CD4-positive, alpha-beta T cell (primary cell): ENCODE measurements at places on chromosomes 7 and 10.
A peak's percentile ranks its signal among the peaks of the same experiment; 100 is the strongest.

GRCh38 chr7:128136215-128136597, 104.9 kb upstream of the LEP start:
- H3K27ac ChIP-seq, result no peak overlapping the region
- peak overlapping the region; percentile 64 for H3K4me3 ChIP-seq

- no peak overlapping the region for H3K4me3 ChIP-seq
- H3K36me3 ChIP-seq, result no peaks in the 10 kb centered on the region
- no peak overlapping the region for H3K27ac ChIP-seq
- peaks cover 35% of the 10 kb centered on the region for H3K27me3 ChIP-seq
Observed at GRCh38 chr10:69797959-69798358, 3.7 kb upstream of the COL13A1 start.

GRCh38 chr7:86667732-86668131, 24.0 kb downstream of the GRM3 start:
- no peaks in the 10 kb centered on the region for H3K36me3 ChIP-seq
- no peak overlapping the region for H3K27ac ChIP-seq
- DNase-seq, result no peak
- H3K4me3 ChIP-seq, result no peak overlapping the region

- peaks cover 29% of the 10 kb centered on the region for H3K36me3 ChIP-seq
- no peak overlapping the region for H3K27ac ChIP-seq
- H3K27me3 ChIP-seq, result no peaks in the 10 kb centered on the region
- H3K4me1 ChIP-seq, result peaks cover 17% of the 10 kb centered on the region
- no peak for DNase-seq
Observed at GRCh38 chr10:102621443-102622325, 22.6 kb upstream of the TRIM8 start.

DNA sequence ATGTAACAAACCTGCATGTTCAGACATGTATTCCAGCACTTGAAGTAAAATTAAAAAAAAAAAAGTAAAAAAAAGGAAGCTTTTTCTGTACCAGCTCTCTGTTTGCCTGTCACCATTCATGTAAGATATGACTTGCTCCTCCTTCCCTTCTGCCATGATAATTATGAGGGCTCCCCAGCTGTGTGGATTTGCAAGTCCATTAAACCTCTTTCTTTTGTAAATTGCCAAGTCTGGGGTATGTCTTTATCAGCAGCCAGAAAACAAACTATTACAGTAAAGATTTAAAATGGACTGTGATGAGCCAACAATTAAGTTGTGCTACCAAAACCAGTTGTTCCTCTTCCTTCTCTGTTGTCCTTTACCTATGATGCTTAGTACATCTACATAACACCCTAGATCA, 619.6 kb downstream of the ARL4A start:
- no peaks in the 10 kb centered on the region for H3K36me3 ChIP-seq
- no peaks in the 10 kb centered on the region for H3K27me3 ChIP-seq
- DNase-seq, result no peak
- H3K4me1 ChIP-seq, result no peaks in the 10 kb centered on the region

DNA sequence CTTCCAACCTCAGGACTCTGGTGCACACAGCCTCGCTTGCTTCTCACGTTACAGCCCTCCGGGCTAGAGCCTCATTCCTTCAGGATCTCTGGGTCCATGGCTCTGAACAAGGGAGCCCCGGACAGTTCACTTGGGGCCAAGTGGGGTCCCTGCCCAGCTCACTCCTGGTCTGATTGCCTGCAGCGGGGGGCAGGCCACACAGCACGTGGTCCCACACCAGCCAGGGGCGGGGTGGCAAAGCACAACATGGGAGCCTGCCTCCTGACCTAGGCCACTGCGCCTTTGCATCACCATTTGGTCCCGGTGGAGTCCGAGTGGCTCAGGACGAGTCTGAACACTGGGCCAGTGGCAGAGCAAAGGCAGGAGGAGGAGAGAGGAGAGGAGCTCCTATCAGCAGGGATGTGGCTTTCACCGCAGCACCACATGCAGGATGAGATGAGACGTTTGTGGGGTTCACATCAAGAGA, 13.4 kb upstream of the CRYGN start:
- no peak for DNase-seq
- no peak overlapping the region for H3K4me3 ChIP-seq
- H3K27ac ChIP-seq, result no peak overlapping the region

DNA sequence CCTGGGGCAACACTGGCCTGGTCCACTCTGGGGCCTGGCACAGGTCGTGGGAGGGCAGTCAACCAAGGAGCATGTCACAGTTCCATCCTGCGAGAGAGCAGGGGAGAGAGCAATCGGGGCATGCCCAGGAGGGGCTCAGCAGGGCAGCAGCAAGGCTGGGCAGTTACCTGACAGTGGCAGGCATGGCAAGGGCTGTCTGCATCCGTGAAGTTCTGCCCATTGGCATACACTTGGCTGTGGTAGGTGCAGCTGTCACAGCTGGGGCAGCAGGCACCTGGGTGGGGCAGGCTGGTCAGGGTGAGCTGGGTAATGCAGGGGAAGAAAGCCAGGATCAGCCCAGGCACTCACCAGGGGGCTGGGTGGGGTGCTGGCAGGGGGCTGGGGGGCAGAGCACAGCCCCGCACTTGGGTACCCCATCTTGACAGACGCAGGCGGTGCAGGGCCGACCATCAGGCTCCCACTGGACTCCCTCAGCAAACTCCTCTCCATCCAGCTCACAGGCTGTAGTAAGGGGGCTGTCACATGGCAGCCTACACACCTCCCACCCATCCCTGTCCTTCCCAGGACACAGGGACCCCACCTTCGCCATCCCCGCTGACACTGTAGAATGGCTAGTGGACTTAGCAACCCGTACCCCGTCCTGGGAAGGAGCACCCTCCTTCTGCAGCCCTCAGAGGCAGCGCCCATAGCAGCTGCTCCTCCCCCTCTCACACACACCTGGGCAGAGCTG, 17.8 kb downstream of the KCP start:
- peaks cover 30% of the 10 kb centered on the region for H3K27me3 ChIP-seq
- no peak for DNase-seq
- peaks cover 7% of the 10 kb centered on the region for H3K4me1 ChIP-seq
- no peak overlapping the region for H3K4me3 ChIP-seq
- no peaks in the 10 kb centered on the region for H3K36me3 ChIP-seq
- H3K27ac ChIP-seq, result no peak overlapping the region

DNA sequence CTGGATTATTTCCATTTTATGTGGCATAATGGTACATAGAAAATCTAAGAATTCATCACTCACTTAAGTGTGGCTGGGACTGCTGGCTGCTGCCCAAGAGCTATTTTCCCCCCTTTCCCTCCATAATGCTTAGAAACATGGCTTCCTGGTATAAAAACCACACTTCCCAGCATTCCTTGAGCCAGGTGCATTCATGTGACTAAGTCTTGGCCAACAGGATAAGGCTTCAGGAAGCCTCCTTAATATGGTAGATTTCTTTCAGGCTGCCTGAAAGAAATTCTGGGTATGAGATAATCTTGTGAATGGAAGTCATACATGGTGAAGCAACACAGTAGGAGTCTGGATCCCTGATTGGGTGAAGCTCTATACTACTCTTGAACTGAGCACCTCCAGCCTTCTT, 178.0 kb downstream of the JAZF1 start:
- H3K4me1 ChIP-seq, result peaks cover 4% of the 10 kb centered on the region
- no peak overlapping the region for H3K27ac ChIP-seq
- no peak for DNase-seq
- no peak overlapping the region for H3K4me3 ChIP-seq

DNA sequence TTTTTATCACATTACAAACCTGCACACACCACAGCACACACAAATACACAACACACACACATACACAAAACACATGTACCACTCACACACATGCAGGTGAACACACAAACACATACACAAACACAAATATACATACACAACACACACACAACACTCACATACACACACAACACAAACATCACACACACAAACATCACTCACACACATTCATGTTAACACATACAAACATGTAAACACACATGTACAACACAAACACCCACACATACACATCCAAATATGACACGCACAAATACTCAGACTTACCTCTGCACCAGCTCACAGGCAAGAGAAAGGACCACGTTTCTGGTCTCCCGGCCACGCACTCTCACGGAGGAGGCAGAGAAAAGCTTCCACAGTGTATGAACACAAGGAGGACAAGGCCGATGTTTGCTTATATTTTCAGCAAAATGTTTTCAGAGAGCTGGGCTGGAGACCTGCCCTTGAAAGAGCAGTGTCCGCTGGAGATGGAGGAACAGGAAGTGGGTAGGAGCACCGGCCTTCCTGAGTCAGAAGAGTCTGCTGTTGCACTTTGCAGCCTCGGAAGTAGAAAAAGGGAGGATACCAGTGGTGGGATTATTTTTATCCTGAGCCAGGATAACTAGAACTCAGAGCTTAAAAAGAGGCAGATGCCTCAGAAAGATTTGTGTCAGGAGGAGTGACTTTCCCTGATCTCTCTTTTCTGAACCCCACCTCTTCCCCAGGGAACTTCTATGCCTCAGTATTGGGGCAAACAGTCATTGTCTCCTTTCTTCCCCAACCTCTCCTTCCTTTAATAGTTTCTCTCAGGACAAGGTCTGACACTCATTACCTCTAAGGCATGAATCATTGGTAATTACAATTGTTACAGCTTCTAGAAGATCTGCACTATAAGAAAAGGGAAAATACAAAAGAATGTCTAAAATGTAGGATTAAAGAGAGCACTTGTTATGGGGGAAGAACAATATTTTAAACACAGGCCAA, at the start of gene GIMAP6:
TSS of gene GIMAP6 (minus strand) at position 520 of the 999 bp plus-strand sequence. CDS start 2,243 bp downstream, outside the sequence.
- H3K4me3 ChIP-seq, result peak within 1 kb of the TSS; percentile 79
- H3K4me1 ChIP-seq, result peaks cover 60% of the 10 kb centered on the region
- peaks cover 37% of the 10 kb centered on the region for H3K36me3 ChIP-seq
- H3K27me3 ChIP-seq, result no peaks in the 10 kb centered on the region

DNA sequence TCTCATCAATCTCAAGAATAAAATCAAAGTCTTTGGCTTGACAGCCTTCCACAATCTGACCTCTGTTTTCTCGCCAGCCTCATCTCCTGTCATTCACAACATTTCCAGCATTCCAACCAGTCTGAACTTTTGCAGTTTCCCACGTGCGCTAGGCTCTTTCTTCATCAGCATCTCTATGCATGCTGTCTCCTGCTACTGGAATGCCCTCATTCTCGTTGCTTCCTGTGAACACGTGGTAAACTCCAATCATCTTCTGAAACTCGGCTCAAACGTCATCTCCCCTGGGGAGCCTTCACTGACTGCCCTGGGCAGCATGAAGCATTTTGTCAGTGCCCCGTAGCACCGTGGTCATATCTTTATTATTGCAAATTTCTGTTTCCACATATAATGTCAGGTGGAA, 12.2 kb upstream of the RSBN1L start:
- no peak overlapping the region for H3K4me3 ChIP-seq
- H3K27me3 ChIP-seq, result no peaks in the 10 kb centered on the region
- peaks cover 4% of the 10 kb centered on the region for H3K36me3 ChIP-seq
- no peak for DNase-seq
- peaks cover 10% of the 10 kb centered on the region for H3K4me1 ChIP-seq
- no peak overlapping the region for H3K27ac ChIP-seq

DNA sequence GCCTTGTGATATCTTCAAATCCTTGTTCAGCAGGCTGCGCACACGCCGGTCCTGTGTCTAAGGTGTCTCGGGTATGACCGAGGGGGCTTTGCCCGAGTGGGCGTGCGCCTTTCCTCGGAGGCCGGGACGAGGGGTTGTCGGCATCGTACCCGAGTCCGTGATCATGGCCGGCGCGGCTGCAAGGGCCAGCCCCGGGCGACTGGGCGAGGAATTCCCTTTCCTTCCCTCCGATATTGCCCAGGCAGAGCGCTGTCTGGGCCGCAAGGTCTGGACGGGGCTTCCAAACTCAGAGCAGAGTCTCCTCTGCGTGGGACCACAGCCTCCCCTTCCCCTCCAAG, 59.7 kb downstream of the ZNF467 start:
- H3K4me3 ChIP-seq, result peak overlapping the region; percentile 80
- no peak for DNase-seq
- H3K27ac ChIP-seq, result no peak overlapping the region
- H3K4me1 ChIP-seq, result peaks cover 29% of the 10 kb centered on the region

DNA sequence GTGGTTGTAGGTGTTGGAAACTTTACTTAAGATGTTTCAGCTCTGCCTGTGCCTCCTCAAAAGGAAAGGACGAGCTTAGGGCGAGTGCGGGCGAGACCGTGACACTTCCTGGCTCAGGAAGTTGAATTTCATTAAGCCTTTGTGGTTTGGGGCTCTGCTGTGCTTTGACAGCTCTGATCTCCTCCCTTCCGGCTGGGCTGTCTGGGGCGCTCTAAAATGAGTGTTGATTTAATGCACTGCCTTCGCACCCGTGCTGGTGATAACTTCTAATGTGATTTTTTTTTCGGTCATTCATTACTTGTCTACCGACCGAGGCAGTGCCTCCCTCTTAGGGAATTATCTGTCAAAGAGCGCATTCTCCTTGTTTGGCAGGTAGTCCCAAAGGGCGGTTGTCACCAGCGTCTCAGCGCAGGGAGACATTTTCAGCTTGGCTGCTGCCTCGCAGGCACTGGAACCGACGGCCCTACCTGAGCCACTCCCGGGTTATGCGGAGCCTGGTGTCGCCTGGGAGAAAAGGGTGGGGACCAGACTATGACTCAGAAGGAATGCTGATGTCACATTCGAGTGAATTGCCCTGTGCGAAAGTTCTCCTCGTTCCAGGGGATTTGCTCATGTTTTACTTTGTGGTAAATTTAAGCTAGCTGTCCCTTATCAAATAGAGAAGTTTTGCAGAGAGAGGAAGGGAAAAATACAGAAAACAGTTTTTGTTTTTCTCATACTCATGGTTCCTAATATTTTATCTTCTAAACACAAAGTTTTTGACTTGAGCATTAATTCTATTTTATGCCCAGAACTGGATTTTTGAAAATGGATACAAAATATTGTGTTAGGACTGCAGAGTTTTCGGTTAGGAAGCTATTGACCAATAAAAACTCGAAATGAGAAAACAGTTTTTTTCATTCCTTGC, 920 bp downstream of the TES start:
- peak overlapping the region; percentile 62 for H3K4me3 ChIP-seq
- no peaks in the 10 kb centered on the region for H3K27me3 ChIP-seq
- peaks cover 22% of the 10 kb centered on the region for H3K4me1 ChIP-seq
- peak; percentile 72 for DNase-seq
- no peaks in the 10 kb centered on the region for H3K36me3 ChIP-seq
- peak overlapping the region; percentile 93 for H3K27ac ChIP-seq

GRCh38 chr7:64878684-64879083, 24.4 kb upstream of the ZNF273 start:
- peaks cover 18% of the 10 kb centered on the region for H3K27me3 ChIP-seq
- no peak for DNase-seq
- no peak overlapping the region for H3K4me3 ChIP-seq
- H3K27ac ChIP-seq, result no peak overlapping the region
